ENCODE measurements at places on chromosomes 1 and 21.

DNA sequence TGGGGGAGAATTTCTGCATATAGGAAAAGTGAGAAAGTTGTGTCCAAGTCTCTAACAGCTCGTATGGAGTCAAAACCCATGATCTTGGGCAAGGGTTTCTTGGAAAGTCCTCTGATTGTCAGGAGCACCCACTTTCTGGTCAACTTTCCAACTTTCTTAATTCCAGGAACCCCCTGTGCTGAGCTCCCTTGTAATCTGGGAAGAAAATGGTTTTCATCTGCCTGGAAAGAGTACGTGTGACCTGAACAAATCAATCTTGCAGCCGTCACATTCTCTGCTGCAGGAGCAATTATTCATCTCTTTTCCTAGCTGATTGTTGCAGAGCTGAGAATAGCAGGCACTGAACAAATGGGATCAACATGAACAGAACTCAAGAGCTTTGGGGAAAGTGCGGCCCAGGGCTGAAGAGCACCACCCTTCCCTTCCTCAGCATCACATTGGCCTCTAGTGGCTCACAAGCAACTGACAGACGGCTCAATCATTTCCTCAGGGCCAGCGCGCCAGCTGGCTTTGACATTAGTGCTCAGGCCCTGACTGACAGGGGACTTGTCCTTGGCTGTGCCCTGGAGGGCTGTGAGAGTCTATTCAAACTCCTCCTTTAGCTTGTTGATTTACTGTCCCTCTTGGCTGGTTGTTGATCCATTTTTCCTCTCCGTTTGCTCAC lies 295.2 kb downstream of the HLX start:
- peak; percentile 53 for DNase-seq

DNA sequence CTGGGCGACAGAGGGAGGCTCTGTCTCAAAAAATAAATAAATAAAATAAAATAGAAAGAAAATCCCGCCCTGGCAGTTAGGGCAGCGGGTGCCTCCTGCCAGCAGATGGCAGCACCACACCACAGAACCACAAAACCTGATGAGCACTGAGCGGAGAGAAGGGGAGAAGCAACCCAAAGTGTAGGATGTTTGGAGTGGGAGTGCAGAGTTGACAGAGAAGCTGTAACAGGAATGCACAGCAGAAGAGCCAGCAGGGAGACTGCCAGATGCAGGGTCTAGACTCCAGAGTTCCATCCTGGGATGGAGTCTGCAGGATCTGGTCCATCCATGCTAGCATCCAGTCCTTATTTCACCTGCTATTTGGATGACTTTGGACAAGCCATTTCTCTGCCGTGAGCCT lies 29.7 kb upstream of the KIRREL1 start:
- DNase-seq: peak; percentile 81

- DNase-seq: no peak
Observed at GRCh38 chr1:154572468-154573167, 5.0 kb downstream of the CHRNB2 start.

DNA sequence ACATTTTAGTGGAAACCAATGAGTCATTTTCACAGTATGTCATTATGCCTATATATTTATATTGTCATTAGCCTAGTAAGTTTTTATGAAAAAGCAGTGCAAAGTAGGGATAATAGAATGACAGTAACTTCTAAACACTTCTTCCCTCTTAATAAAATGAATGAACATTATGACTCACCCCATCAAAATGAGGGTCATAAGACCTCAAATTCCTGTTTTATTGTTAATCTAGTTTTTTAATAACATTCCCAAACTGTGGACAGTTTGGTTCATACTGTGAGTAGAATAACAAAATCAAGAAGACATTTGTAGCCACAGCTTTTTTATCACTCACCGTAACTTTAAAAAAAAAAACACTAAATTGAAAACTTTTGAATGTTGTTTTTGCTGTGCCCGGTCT lies 160.5 kb downstream of the LRRC40 start:
- no peak for DNase-seq

GRCh38 chr1:117824616-117825015 lies 104.8 kb downstream of the GDAP2 start:
- no peak for DNase-seq

GRCh38 chr1:215273838-215274516 lies 191.4 kb downstream of the KCNK2 start:
- DNase-seq: no peak

- DNase-seq: peak; percentile 90
Observed at GRCh38 chr21:45078877-45079281, 4.5 kb downstream of the ADARB1 start.

DNA sequence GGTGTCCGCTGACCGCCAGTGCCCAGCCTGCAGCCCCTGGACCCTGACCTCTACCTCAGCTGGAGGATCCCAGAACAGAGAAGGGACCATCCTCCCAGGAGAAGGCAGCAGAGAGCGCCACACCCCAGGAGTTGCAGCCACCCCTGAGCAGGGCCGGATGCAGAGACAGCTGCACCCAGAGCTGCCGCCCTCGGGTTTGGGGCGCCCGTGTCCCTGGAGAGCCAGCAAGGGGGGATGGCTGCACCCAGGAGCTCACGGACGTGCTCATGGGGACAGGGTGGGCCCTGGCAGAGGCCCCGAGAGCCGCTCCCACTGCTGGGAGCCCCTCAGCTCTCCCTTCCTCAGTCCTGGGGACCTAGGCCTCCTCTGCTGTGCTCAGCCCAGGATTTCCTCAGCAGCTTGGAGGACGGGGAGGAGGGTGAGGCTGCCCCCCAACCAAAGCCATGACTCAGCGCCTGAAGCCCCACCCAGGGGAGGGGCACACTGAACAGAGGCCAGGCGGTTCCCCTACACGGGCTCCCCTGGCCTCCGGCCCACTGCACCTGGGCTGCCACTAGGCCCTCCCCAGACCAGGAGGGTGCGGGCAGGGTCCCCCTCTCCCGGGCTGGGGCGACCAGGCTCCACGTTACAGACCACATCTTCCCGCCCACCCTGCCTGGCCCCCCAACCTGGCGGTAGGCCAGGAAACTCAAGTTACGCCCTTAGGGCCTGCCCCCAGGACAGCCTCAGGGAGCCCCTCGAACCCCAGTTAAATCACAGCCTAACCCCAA lies 2.2 kb downstream of the ACAP3 start:
- peak; percentile 41 for DNase-seq

GRCh38 chr1:145891587-145892485 lies 6.2 kb upstream of the ANKRD35 start:
- DNase-seq: peak; percentile 73

- no peak for DNase-seq
Observed at GRCh38 chr1:217062586-217062985, 339.4 kb upstream of the ESRRG start.

GRCh38 chr21:33302055-33302454 lies 22.7 kb upstream of the IFNAR1 start:
- peak; percentile 93 for DNase-seq

DNA sequence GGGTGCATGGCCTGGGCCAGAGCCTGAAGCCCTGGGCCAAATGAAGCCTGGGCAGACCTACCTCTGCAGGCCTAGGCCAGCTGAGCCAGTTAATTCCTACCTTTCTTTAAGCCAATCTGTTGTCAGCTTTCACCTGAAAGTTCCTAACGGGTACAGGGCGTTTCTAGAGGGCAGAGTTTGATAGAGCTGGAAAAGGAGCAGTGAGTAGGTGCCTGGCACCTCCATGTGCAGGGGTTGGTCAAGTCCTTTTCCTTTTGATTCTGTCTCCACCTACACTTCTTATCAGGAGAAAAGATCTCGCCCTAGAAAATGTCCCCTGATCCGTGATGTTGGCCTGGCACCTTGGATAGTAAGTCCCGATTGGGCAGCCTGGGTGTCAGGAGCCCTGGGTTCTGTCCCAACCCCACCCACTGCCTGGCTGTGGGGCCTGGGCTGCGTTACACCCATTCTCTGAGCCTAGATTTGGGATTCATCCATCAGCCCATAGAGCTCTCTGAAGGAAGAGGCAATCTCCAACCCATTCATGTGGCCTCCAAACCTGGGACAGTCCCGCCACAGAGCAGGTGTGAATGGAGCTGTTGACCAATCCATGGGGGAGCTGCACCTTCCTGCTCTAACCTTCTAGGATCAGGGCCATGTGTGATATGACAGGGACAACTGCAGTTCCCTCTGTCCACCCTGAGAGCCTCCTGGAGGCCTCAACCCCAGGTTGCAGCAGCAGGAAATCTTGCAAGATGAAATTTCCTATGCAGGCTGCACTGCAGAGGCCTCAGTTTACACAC lies 304.3 kb downstream of the MATN1 start:
- DNase-seq: no peak

- DNase-seq: no peak
Observed at GRCh38 chr1:234899041-234899729, 229.5 kb downstream of the TOMM20 start.

- DNase-seq: no peak
Observed at GRCh38 chr1:7043719-7044535, 258.7 kb downstream of the CAMTA1 start.

- DNase-seq: no peak
Observed at GRCh38 chr1:94608142-94608851, 66.7 kb upstream of the F3 start.

DNA sequence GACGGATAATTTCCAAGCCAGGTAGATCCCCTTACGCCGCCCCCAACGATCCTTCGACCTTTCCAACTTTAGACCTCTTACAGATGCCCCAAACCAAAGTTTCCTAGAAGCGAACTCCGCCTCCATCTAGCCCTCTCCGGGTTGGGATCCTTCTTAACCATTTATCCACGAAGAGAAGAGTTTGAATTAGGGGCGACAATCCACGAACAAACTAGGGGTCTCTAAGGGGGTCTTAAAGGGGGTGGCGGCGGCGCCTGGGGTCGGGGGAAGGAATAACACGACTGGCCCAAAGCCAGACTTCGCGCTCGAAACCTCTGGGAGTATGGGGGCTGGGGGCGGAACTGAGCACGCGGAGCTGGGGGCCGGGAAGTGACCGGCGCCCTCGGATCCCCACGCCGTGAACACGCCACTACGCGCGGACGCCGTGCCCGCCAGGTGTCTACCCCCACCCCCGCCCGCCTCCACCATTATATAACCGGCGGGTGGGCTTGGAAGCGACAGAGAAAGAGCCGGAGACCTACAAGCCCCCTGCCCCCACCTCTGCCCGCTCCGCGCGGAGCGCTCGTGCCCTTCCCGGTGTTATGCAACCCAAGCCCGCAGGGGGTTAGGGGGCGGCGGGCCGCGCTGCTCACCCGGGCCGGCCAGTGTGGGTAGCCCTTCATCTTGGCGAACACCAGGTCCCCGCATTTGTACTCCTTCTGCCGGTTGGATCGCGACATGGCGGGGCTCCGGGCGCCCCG lies 594 bp downstream of the HDGF start:
- DNase-seq: peak; percentile 50

GRCh38 chr1:239819096-239819495 lies 272.6 kb upstream of the FMN2 start:
- no peak for DNase-seq

Data from suppressor macrophage treated with lipopolysaccharide for 4 hours (primary cell).